ENCODE measurements at places on chromosomes 12 and 14.

GRCh38 chr14:23556700-23557440 lies 799 bp downstream of the THTPA start:
- no peak for DNase-seq

DNA sequence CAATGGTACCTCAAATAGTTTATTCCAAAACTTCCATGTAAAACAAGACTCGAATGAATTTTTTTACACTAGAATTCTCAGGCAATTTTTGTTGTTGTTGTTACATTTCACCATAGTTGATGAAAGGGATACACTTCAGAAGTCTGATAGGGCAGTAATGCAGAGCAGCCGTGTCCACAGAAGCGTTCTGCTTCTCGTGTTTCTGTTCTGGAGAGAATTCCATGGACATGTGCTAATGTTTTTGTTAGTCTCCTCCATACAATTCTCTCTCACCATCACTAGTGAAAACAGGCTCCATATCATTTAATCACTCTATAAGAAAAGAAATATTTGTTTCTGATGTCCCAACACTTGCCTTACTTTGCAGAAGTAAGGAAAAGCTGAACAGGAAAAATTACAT lies 606.1 kb downstream of the SLC16A7 start:
- no peak for DNase-seq

DNA sequence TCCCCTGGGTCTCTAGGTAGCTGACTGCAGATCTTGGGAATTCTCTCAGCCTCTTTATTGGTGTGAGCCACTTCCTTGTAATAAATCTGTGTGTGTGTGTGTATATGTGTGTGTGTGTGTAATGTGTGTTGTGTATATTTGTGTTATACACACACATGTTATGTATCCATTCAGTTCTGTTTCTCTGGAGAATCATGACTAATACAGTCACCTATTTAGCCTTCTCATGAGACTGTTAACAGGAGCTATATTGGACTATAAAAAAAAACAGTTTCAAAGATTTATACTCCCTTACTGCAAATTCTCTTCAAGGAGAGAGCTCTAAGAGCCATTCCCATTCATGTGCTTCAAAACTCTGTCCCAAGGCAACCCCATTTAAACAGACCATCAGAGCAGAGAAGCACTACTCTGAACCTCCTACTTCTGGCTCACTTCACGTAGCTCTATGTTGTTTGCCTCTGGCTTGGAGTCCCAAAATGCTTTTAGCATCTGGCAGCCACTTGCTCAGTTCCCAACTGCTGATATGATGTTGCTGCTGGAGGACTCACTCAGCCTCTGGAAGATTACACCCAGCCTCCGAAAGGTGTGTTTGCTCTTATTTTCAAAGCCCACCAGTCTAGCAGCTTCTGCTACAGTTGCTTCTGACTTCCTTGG lies 48.7 kb upstream of the KITLG start:
- DNase-seq = no peak

DNA sequence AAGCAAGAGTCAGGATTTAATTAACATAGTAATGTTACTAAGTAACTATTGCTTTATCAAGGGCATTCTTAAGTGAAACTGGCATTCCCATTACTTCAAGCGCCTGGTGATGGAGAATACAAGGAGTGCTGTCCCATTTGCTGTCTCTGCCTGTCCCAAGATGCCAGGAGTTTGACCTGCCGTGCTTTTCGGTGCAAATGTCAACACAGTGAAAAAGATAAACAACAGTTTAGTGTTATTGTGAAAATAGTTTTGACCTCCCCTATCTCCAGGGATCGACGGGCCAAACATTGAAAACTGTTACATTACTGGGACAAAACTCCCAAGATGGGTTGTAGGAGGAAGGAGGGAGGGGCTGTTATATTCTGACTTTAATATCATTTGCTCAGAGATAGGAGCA lies 74.8 kb downstream of the TTC9 start:
- no peak for DNase-seq

DNA sequence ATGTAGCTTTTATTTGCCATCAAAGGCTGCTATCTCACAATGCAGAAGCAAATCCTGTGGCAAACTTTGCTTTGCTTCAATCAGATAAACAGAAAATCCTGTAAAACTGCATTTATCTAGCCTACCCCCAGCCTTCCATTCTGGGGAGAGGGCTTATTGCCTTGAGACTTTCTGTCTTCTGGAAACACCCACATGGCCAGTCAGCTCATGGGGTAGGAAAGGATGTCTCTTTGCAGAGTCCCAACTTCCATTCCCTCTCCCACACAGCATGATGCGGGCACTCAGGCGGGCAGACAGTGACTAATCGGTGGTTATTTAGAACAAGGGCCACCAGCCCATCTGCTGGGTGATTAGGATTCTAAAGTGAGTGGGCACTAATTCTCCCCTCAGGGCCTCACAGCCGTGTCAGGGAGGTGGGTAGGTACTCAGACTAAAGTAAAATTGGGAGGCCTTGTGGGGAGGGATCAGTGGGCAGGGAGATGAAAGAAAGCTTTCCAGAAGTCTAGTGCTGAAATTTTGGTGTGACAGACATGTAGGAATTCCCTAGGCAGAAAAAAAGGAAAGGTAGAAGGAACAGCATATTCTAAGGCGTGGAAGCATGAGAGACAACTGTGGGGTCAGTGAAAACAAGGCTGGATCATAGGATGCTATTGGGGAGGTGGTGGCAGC lies 720.5 kb downstream of the VRK1 start:
- no peak for DNase-seq

DNA sequence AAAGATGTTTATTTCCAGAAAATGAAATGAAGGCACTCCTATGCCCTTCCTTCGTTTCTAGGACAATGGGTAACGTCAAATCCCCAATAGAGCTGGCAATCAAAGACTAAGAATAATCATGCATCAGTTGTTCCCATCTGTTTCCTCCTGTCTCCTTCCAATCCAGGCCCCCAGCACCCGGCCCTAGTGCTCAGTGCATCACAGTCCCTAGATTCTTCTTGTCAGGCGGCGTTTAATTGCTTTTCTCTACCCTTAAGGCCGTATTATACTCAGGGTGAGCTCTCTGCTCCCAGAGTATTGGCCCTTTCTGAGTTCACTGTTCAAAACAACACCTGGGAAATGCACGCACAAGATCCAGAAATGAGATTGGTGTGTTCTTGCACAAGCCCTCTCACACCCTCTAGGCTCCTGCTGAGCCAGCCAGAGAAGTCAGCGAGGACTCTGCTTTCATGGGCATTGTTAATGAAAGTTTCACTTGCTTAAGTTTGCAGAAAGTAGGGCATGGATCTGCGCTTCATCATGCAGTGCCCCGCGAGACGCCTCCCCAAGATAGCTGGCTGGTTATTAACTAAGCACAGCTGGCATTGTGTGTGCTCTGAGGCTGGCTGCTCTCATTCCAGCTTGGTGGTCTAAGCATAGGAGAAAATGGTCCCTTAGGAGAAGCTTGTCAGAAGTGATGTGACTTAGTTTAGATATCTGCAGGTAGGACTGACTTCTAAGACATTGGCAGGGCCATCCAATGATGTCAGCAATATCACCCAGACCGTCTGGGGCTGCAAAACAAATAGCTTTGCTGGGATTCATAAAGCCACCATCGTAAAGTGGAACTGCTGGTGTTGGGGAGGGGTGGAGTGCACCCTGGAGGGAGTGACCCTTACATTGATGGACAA lies 28.7 kb downstream of the CRACR2A start:
- DNase-seq = no peak

DNA sequence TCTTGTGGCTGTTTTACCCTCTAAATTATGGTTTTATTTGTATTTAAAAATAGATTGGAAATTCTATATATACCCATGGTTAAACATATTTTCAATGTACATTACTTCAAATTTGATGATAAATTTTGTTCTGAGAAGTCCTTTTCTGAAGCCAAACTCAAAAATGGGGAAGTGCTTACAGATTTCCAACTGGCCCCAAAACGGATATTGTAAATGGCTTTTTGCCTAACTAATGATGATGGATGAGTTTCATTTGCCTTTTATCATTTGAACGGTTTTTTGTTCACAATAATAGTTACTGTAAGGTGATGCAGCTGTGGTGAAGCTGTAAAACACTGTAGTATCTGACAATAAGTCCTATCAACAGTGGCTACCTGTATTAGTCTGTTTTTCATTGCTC lies 136.9 kb downstream of the FUT8 start:
- no peak for DNase-seq

- DNase-seq = no peak
Observed at GRCh38 chr14:58637391-58638230, at the start of gene DACT1. DACT1 (plus strand) TSS chr14:58637962; CDS start chr14:58638203, 241 bp downstream.

DNA sequence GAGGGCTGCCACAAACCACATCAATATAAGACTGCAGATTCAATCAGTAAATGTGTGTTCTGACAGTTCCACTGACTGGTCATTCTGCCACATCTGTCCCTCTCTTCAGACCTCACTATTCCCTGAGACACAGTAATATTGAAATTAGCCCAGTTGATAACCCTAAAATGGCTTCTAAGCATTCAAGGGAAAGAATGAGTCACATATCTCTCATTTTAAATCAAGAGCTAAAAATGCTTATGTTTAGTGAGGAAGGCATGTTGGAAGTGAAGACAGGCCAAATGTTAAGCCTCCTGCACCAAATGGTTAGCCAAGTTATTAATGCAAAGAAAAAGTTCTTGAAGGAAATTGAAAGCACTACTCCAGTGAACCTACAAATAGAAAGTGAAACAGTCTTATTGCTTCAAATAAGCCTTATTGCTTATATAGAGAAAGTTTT lies 24.5 kb upstream of the KIF21A start:
- no peak for DNase-seq

- DNase-seq = no peak
Observed at GRCh38 chr12:128820723-128821432, 2.9 kb downstream of the SLC15A4 start.

- no peak for DNase-seq
Observed at GRCh38 chr12:6695313-6696045, 5.1 kb downstream of the PIANP start.

GRCh38 chr12:64270411-64270810 lies 48.3 kb upstream of the KICS2 start:
- no peak for DNase-seq

DNA sequence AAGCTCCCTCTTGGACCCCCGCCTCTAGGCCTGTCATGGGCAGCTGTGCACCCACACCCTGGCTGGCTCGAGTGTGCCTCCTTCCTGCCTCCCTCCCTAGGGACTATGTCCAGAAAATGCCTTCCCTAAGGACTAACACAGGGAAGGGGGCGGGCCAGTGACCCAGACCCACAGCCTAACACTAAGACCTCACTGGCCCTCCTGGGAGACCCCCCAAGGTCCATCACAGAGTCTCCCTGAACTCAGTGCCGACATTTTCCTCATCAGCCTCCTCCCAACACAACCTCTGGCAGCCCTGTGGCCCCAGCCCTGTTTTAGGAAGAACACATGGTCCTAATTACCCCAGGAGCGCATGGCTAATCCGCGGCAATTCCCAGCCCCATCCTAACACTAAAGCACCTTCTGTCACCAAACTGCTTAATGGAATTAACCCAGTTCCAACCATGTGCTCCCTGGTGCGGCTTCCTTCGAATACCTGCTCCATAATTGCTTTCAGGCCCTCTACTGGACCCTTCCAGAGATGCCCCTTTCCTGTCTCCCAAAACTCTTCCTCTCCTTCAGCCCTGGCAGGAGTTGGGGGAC lies 5.6 kb downstream of the MSI1 start:
- DNase-seq = no peak

All from stromal cell of bone marrow (primary cell).